Skin of body (tissue), 3 donors: ENCODE measurements at places on chromosomes 3 and 15.

- DNase-seq, result no peak
These were observed 3.4 kb upstream of the PARP14 start for GRCh38 chr3:122677216-122677615.

DNA sequence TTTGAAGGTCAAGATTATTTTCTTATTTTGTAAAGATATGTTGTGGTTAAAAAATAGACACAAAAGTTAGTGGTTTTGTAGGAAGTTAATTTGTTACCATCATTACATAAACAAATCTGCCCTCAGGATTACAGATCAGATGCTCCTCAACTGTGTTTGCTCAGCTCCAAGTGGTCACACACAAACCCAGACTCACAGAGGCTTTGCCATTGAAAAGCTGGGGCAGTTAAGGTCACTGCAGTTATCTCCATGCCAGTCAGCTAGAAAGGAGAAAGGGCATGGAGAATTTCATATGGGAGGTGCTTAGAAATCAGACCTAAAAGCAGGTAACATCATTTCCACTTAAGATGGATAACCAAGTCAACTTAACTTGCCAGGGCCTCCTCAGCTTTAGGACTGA is 825.7 kb upstream of the GBE1 start:
- no peak for DNase-seq

DNA sequence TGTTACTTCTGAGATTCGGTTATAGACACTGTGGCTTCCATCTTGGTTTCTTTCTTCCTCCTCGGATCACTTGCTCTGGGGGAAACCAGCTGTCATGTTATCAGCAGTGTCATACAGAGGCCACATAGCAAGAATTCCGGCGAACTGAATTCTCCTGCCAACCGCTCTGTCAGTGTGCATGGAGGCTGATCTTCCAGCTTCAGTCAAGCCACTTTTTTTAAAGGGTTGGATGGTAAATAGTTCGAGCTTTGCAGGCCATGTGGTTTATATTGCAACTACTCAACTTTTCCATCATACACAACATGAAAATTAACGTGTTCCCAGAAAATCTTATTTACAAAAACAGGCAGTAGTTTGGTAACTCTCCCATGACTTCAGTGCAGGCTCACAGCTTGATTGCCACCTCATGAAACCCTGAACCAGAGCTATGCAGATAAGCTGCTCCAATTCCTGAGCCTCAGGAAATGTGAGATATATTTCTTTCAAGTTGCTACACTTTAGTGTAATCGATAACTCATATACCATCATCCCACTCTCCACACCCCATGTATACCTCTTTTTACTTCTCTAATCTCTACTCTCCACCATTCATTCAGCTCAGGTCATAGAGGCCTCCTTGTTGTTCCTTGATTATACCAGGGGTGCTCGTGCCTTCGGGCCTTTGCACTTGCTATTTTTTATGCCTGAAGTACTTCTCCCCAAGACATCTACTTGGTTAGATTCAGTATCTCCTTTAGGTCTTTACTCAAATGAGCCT is 7.2 kb downstream of the RPL22L1 start:
- peak; percentile 78 for DNase-seq

- DNase-seq, result peak; percentile 95
These were observed 206.8 kb upstream of the STRIT1 start for GRCh38 chr3:155500194-155500818.

GRCh38 chr3:156776031-156776430 is 50.1 kb upstream of the LEKR1 start:
- DNase-seq, result no peak

- DNase-seq, result peak; percentile 30
These were observed 24.0 kb downstream of the IGSF10 start for GRCh38 chr3:151436675-151437446.

DNA sequence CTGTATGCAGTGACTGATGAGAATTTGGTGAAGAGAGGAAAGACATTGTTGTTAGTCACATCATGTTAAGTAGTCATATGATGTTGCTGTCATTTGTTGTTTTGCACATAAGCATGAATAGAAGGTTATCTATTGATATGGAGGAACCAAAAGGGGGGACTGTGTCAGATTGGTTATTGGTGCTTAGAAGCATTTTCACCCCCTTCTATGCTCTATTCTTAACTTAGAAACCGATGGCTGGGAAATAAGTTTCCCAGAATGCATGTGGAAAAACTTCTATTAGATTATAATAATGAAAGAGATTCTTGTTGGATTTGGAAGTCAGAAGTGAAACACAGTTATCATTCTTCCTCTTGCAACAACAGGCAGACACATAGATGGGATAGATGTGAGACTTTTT is 33.2 kb upstream of the CADM2 start:
- DNase-seq, result no peak

GRCh38 chr3:73510334-73510733 is 114.4 kb downstream of the PDZRN3 start:
- DNase-seq, result no peak

DNA sequence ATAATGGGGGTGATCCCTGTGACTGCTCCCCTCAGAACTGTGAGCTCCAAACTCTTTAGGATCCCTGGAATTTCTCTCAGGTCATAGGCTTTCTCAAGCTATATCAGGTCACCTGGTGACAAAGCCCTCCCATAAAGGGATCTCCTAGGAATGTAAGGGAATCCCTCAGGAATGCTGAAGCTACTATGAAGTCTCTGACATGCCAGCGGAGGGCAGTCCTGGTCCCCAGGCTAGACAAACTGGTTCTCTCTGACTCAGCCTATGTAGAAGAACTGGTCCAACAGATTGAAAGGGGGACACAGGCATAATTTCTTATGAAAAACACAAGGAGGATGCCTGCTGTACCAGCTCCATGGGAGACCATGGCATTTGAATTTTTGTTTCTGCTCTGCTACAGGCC is 6.7 kb downstream of the LPCAT4 start:
- DNase-seq, result no peak

- DNase-seq, result no peak
These were observed 62.1 kb downstream of the SLC49A4 start for GRCh38 chr3:122857019-122857418.

- DNase-seq, result no peak
These were observed 6.8 kb upstream of the ZNF280D start for GRCh38 chr15:56739964-56740640.

DNA sequence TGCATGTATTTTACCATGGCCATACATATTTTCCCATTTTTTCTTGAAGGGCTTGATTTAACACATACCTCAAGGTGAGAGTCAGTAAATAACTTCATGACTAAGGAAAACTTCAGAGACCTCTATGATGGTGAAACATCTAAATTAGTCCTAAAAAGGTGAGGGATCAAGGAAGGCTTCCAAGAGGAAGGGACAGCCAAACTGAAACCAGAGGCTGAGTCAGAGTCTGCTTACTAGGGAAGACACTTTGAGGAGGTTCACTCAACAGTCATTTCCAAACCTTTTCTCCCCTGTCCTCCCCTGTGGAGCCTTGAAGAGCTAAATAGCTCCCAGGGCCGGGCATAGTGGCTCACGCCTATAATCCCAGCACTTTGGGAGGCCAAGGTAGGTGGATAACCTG is 206.6 kb downstream of the SHQ1 start:
- DNase-seq, result no peak

GRCh38 chr3:190968616-190969015 is 106.1 kb upstream of the GMNC start:
- no peak for DNase-seq

- DNase-seq, result peak; percentile 96
These were observed at the start of gene CCNL1 for GRCh38 chr3:157159762-157160657. CCNL1 (minus strand) TSS chr3:157160147; CDS start chr3:157160094, 53 bp downstream.

- no peak for DNase-seq
These were observed 109.3 kb downstream of the GMPS start for GRCh38 chr3:155979746-155980145.

- DNase-seq, result no peak
These were observed 39.5 kb downstream of the ZNF280D start for GRCh38 chr15:56693761-56694160.

DNA sequence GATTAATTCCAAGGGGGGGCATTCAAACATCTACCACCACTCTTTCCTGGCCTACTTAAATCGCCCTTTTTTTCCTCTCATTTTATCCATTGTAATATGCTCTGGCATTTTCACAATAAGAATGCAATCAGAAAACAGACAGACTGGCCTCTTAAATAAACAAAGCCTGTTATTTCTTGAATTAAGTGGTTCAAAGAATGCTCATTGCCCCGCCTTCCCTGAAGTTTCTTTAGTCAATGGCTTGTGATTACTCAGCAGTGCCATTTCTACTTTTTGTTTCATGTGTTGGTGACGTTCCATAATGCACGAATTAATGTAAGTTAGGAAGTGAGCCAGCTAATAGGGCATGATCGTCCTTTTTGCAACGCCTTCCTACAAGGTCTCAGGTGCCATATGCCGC is 68.0 kb downstream of the FBN1 start:
- DNase-seq, result no peak

- no peak for DNase-seq
These were observed 41.9 kb upstream of the CCNB2 start for GRCh38 chr15:59063042-59063441.

DNA sequence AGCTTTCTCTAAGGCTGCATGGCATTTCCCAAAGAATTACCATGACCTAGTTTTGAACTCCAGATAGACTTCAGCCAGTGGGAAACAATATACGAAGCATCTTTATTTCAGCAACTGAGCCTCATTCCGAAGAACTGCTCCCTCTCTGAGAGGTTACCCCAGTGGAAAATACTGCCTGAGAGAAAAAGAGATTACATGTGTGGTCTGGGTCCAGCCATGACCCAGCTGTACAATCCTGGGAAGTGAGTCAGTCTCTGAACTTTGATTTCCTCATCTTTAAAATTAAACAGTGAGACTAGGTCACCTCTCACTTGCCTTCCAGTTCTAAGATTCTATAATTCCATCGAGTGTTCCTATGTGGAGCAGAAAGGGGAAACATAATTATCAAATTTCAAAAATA is 42.4 kb downstream of the TNIK start:
- no peak for DNase-seq

- DNase-seq, result no peak
These were observed 9.7 kb downstream of the MYH15 start for GRCh38 chr3:108500728-108501127.

DNA sequence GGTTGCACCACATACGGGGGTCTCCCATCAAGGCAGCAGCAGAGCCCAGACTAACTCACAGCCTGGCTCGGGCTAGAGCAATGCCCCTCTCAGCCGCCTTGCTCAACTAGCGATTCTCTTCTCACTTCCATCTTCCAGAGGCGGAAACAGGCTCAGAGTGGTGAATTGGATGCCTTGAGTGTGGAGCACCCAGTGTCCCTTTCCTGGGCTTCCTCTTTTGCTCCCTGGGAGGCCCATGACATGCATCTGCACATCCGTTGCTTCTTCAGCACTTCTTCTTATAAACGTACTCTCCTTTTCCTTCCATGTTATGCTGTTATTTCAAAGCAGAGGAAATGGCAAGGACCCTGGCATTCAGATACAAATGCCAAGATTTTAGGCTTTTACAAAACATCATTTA is 2.1 kb upstream of the IQSEC1 start:
- DNase-seq, result no peak

DNA sequence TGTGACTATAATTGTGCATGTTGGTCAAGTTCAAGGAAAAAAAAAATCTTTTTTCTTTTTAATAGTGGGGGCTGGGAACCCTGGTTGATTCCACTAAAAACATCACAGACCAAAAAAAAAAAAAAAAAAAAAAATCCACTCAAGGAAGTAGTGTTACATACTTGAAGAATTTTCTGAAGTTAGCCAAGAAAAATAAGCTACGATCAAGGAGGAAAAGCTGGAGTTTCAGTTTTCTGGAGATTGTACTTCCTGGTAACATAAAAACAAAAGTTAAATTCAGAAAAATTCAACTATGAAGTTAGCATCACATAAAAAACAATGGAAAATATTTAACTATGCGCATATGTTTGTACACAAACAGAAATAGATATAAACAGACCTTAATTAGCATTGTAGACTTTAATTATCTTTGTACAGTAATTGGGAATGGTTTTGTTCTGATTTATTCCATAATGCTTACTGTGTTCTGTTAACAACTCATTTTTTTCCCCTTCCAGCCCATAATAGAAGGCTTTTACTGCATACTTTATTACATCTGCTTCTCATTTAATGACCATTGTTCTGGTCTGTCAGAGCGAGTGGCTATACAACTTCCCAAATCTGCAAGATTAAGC is 194.3 kb downstream of the RORA start:
- peak; percentile 84 for DNase-seq

DNA sequence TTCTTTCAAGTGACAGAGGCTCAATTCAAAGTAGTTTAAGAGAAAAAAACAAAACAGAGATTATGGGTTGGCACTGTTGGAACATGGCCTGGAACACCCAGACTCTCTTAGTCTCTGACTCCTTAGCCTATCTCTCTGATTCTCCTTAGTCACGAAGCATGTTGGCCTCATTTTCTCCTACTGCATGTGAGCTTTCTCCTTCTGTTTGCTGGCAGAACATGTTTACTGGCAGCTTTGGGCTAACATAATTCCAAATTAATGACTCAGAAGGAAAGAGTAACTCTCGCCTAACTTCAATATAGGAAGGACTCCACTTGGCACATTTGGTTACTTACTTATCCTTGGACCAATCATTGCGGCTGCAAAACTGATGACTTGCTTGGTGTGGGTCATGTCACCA is 21.7 kb upstream of the CCDC39 start:
- no peak for DNase-seq

- no peak for DNase-seq
These were observed 8.5 kb downstream of the VEPH1 start for GRCh38 chr3:157494581-157495281.

GRCh38 chr3:43024181-43024885 is 45.2 kb downstream of the GASK1A start:
- DNase-seq, result no peak

DNA sequence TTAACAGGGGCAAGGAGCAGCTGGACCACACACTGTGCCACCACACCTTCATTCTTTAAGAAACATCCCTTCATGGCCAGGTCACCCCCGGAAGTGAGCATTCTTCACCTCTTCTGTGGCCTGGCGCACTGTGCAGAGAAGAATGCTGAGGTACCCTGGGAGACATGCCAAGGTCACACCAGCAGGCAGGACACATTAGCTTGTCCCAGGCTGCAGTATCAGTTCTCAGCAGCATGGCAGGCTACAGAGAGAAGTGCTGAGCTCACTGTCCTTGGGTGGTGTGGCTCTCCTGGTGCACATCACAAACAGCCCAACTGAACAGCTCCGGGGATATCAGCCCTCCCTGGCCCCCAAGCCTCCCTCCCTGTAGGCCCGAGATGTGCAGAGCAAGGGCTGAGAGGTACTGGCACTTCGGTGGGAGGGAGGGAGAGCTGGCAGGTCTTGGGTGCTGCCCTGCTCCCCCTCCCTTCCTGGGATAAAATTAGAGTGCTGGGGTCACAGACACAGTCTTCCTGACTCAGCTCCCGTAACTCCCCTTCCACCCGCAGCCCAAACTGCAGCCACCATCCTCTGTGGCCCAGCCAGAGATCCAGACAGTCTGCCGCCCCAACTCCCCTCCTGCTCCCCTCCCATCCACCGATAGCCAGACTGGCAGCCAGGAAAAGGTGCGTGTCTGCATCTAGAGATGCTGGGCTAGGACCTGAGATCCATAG is 13.4 kb downstream of the SEMA7A start:
- no peak for DNase-seq

GRCh38 chr3:170321321-170322034 is 36.0 kb upstream of the SKIL start:
- DNase-seq, result no peak

GRCh38 chr15:99019558-99020540 is 12.3 kb upstream of the PGPEP1L start:
- DNase-seq, result no peak

- DNase-seq, result no peak
These were observed 158.2 kb downstream of the NTRK3 start for GRCh38 chr15:88098361-88098760.

GRCh38 chr15:87121336-87121735 is 1041.7 kb downstream of the AGBL1 start:
- DNase-seq, result no peak
